A549 (cell line): ENCODE measurements at places on chromosomes 2 and 18.

DNA sequence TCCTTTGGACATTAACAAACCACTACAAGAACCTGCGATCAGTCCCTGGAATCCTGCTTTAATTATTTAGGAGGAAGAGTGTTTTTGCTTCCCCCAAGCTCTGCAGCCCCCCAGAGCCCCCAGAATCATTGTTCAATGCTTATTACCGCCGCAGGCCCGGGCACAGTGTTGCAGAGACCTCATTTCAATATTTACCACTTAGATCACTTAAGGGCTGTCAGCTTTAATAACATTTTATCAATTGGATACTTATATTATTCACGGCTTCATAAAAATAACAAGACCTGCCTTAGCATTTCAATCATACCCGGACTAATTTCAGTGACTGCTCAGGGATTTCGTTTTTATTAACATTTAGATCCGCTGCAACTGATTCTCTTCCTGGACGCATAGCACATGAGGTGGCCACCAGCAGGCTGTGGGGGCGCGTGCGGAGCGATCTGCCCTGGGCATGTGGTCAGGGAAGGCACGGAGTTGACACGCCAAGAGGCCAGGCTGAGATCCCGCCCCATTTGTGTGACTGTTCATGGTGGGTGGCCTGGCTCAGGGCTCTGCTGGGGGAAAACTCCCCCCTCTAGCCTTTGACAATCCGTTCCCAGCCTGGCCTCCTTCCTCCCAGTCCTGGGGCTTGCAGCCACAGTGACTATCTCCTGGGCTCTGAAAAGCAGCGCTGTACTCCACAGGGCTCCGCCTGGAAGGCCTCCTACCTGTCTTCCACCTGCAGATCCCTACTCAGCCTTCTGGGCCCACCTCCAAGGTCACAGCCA is 267.6 kb downstream of the SRBD1 start:
- DNase-seq: no peak

GRCh38 chr2:135091681-135092080 is 39.6 kb downstream of the RAB3GAP1 start:
- DNase-seq: no peak

DNA sequence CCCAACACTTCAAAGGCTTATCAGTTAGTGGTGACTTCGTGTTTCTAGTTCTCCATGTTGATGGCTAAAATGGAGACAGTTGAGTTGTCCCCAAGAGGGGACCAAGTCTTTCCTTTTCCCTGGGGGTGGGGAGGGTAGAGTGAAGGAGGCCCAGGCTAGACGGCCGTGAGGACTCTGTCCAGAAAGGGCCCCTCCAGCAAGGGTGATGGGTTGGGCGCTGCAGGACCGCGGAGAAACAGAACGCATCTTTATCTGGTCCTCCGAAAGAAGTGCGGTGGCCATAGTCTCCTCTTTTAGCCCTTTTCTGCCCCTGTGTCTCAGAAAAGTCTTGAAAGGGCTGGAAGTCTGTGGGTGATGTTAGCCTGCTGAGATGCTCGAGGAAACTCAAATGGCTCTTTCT is 153.2 kb downstream of the GLI2 start:
- DNase-seq: no peak

DNA sequence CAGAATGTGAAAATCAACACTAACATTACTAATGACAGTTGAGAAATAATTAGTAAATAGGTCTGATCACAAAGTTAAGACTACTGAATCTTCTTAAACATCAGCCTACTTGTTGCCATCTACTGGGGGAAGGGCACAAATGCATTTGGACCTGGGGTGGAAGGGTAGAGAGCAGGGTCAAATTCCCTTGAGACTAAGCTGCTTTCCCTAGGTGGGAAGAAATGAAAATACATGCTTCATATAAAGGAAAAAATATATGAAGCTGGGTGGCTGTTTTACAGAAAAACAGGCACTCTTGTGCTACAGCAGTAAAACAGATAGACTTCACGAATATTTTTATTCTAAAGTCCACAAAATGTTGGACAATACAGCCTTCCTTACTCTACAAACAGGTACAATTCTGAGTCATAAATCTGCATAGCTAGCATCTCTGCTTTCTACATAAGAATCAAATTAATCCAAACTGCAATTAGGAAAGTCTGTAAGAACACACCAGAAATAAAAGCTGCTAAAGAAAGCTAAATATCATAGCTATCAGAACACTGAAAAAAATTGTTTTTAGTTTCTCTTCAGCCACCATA is 10.9 kb downstream of the TRIP12 start:
- DNase-seq: peak; percentile 23

DNA sequence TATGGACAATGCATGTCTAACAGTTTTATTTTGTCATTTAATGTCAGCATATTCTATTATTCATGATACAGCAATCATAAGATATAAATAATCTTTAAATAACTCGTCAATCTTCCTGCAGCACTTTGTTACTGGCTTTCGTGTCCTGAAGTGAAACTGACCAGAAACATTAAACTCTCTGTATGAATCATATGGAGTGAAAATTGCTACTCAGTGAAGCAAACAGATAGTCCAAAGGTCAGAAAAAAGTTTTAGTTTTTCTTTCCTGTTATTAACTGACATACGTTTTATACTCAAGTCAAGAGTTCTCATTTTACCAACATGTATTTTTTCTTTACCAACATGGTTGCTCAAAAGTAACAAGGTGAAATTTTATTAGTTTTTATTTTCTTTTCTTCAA is 106.8 kb upstream of the GALNT5 start:
- DNase-seq: peak; percentile 4

- no peak for DNase-seq
These were observed 2.2 kb upstream of the SERTAD2 start for GRCh38 chr2:64655873-64656272.
